NCI-H526 (cell line): ENCODE measurements at places on chromosomes 13 and 19.
A peak's percentile ranks its signal among the peaks of the same experiment; 100 is the strongest.

DNA sequence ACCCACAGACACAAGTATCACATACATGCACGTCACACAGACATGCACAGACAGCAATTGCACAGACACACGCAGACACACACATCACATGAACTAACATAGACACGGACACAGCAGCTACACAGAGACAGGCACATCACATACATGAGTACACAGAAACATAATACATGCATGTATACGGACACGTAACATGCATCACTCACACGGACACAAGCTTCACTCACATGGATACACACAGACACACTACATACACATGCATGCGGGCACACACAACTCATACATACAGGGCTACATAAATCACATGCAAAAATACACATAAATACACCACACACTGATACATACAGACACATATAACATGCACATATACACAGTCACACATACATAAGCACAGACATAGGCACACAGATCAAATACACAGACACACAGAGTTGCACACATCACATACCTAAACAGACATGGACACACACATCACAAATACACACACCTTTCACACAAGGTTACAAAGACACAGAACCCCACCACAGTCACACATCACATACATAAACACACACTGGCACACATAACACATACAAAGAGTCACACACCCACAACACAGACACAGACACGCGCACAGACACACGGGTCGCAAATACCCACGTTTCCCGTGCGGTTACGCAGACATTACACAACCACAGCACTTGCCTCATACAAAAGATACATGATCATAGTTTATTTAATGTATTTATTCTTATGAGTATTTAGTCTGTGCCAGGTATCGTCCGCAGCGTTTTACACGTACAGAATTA, 1.1 kb upstream of the LMTK3 start:
- DNase-seq: no peak

DNA sequence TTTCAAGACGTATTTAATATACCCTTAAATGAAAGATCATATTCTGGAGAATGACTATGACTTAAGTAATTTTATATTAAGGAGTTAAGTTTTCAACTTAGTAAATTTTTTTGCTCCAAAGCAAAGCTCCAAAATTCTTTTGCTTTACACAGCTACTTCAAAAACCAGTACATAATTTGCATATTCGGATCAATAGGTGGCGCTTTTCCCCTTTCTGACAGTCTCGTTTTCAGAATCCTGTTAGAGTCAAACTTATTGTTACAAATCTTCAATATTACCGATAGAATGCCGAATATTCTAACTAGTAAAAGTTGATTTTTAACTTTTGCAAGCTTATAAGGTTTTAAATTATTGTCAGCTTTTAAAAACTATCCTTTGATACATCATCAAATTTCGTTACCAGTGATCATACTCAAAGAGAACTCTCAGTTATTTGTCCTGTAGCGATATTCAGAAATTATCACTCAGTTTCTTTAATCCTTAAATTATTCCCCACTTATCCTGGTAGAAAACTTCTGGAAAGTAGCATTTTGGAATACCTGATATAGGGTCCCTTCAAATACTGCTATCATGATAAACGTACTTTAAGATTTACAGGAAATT, 852.7 kb upstream of the KLHL1 start:
- DNase-seq: peak; percentile 5

DNA sequence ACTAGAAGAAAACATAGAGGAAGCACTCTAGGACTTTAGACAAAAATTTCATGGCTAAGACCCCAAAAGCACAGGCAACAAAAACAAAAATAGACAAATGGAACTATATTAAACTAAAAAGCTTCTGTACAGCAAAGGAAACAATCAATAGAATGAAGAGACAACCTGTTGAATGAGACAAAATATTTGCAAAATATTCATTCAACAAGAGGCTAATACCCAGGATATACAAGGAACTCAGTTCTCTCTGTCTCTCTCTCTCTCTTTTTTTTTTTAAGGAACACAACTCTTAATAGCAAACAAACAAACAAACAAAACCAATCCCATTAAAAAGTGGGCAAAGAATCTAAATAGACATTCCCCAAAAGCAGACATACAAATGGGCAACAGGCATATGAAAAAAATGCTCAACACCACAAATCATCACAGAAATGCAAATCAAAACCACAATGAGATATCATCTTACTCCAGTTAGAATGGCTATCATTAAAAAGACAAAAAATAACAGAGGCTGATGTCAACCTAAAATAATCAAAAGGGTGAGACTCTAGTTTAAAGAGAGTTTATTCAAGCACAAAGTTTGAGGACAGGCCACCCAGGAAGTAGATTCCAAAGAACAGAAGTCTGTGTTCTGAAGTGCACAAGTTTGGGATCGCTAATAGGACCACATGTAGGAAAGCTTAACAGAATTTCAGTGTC, 27.1 kb upstream of the SLC7A9 start:
- no peak for DNase-seq

GRCh38 chr19:3108775-3109174, 14.6 kb downstream of the GNA11 start:
- DNase-seq: peak; percentile 67

- no peak for DNase-seq
These were observed 947.7 kb downstream of the EFNB2 start for GRCh38 chr13:105587786-105588185.

DNA sequence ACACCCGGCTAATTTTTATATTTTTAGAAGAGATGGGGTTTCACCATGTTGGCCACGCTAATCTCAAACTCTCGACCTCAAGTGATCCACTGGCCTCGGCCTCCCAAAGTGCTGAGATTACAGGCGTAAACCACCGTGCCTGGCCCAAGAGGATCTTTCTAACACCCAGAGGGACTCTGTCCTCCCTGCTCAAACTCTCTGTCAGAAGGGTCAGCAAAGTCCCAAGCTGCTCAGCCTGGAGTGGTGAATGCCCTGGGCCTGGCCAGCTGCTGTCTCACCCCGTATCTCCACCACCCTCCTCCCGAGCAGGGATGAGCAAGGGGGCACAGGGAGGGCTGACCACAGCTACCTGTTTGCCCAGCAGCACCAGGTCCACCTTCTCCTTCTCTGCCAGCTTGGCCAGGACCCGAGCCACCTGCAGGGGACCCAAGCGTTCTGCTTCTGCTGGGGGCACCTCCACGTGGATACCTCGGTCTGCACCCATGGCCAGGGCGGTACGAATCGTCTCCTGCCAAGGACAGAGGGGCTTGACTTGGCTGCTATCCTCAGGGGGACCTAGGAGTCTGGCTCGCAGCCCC, 10.9 kb upstream of the VSIG10L start:
- no peak for DNase-seq

DNA sequence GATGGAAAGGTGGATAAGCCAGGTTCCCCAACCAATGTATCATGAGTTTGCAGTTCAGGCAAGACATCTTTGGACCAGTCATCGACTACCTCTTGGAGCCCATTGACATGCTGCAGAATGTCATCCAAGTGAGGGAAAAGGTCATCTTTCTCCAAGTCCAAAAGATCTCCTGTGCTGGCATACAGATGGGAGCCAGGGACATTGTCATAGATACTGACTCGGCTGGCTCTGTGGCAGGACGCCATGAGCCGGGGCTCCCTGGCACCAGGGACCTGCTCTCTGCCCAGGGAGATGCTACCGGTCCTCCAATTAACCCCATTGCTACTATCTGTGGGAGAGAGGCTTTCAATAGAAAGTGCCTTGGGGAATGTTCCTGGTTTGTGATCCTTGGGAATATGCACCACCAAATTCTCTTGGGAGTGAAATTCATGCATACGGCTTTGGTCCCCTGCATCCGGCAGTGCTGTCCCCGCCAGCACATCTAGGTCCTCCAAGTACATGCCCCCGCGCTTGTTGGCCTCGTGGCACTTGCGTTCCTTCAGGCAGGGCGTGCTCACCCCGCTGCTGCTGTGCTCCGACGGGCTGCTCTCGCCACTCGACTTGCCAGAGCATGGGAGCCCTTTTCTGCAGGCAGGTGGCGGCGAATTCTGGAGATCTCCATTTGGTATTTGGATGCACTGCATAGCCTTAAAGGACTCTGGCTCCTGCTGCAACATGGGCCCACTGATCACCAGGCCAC, 113.0 kb downstream of the KL start:
- no peak for DNase-seq

GRCh38 chr19:1315470-1316166, 29.9 kb downstream of the EFNA2 start:
- no peak for DNase-seq

DNA sequence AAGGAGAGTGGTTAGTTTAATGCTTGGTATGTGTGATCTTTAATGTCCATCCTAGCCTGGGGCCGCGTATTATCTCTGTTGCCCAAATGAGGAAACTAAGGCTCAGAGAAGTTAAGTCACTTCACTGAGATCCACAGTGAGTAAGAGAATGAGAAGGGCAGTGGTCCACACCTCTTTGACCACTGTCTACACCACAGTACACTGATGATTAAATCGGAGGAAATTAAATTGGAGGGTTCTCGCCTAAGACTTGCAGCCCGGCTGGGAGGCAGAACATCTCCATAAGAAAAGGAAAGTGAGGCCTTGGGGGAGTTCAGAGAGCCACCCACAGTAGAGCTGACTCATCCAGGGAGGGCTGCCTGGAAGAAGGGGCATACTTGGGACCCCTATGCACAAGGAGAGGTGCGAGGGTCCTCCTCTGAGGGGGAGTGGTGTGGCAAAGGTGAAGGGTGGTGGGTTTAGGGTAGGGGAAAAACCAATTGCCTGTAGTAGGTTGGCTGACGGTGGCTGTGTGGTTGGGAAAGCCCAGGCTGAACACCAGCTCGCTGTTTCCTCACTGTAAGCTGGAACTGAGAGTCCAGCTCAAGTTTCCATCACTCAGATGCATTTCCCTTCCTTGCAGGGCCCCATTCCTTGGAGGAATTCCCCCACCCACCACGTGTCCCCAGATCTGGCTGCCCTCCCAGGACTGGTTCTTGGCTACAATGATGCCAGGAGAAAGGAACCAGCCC, 15.0 kb upstream of the DHRS12 start:
- DNase-seq: no peak

- DNase-seq: peak; percentile 70
These were observed 54.3 kb downstream of the MTMR6 start for GRCh38 chr13:25232937-25233515.

DNA sequence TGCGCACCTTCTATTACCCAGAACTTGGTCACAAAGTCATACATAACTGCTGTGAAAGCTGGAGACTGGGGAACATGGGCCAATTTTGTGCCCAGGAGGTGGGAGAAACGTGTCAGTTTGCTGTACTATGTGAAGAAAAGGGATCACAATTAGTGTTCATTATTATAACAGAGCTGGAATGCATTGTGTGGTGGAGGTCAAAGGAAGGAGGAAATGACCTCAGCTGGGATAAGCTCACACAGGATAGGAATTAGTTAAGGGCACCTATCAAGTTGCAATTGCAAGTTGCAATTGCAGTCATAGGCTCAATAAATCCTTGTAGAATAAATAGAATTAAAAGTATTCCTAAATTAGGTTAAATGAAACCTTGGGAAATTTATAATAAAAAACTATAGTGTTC, 103.9 kb upstream of the OBI1 start:
- DNase-seq: no peak

GRCh38 chr19:34259367-34260095, 5.2 kb downstream of the GARRE1 start:
- no peak for DNase-seq

- peak; percentile 99 for DNase-seq
These were observed 39.7 kb downstream of the SOX1 start for GRCh38 chr13:112106478-112107141.

GRCh38 chr13:77868717-77869116, 49.9 kb downstream of the EDNRB start:
- DNase-seq: no peak

- no peak for DNase-seq
These were observed 67.6 kb upstream of the SOX1 start for GRCh38 chr13:111999352-111999751.

GRCh38 chr19:920051-920864, 3.1 kb downstream of the KISS1R start:
- peak; percentile 77 for DNase-seq
